ENCODE measurements at places on chromosomes 11 and 22.

DNA sequence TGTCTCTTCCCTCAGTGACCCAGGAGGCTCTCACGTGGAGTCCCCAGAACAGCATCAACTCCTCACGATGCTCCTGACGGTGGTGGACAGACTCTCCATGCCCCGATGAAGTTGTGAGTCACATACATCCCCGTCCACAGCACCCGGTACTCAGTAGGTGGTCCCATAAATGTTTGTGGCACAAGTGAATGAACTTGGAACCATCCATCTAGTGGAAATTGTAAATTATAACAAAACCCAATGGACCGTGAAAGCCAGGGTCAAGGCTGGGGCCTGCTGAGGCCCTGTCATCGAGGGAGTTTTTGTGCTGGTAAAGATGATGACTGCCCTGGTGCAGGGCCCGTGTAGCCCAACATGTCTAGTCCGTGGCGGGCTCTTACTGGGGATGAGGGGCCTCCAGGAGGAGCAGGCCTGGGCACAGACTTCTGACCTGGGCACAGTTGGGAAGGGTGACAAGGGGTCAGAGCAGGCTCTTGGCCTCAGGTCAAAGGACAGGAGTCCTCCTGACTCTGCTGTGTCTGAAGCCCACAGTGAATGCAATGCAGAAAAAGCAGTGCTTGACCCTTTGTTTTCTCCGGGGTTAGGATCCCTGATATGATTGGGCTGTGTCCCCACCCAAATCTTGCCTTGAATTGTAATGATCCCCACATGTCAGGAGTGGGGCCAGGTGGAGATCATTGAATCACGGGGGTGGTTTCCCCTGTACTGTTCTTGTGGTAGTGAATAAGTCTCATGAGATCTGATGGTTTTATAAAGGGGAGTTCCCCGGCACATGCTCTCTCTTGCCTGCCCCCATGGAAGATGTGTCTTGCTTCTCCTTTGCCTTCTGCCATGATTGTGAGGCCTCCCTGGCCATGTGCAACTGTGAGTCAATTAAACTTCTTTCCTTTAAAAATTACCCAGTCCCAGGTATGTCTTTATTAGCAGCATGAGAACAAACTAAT, 20.0 kb upstream of the SMIM38 start:
- DNase-seq = no peak

GRCh38 chr11:68038226-68038717, 553 bp upstream of the TCIRG1 start:
- DNase-seq = no peak

- no peak for DNase-seq
Observed at GRCh38 chr11:115330684-115331482, 173.3 kb downstream of the CADM1 start.

- DNase-seq = no peak
Observed at GRCh38 chr11:133656082-133656635, 123.9 kb upstream of the OPCML start.

DNA sequence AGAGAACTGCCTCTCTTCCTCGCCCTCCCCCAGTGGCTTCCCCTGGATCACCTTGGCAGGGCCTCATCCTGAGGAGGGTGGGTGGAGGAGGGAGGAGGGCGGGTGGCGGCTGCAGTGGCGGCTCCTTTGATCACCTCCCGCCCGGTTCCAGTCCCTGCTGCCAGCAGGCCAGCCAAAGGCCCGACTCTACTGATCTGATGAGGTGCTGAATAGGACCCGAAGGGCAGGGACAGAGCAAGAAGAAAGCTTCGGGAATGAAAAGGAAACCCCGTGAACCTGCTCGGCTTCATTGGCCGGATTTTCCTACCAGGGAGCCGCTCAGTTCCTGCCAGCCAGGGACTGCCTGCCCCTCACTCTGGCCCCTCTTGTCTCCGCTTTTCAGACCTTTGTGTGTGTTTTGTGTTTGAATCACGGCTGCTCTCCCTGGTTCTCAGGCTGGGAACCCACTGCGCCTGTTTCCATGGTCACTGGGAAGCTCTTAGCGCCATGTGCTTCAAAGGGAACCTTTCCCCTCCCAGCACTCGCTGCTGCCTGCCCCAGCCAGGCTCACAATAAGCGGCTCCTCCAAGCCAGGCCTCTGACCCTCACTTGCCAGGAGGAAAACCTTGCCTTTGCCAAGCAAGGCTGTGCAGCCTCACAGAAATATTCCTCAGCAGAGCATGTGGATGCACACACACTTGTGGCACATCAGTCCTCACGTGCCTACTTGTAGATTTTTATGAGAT, 56.8 kb downstream of the C22orf31 start:
- DNase-seq = no peak

GRCh38 chr11:112555491-112556364, 295.1 kb upstream of the PLET1 start:
- peak; percentile 51 for DNase-seq

DNA sequence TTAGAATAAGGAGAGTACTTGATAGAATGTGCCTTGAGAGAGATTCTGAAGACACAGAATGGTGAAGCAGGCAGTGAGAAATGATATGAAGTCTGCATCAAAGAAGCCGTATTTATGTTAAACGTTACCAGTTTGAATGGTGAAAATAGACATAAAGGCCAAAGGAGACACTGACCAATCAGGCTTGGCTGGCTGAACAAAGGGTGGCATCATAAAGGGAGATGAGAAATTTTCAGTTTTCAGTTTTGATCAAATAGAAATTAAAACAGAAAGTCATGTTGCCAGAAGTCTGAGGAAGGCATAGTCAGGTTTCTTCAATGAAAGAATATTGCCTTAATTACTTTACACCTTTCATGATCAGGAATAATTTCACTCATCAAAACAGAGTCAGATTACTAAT, 6.6 kb downstream of the OR51F1 start:
- DNase-seq = no peak

GRCh38 chr22:27372969-27373670, 428.4 kb downstream of the MN1 start:
- DNase-seq = no peak

GRCh38 chr11:11985016-11985715, 23.3 kb downstream of the DKK3 start:
- DNase-seq = no peak

DNA sequence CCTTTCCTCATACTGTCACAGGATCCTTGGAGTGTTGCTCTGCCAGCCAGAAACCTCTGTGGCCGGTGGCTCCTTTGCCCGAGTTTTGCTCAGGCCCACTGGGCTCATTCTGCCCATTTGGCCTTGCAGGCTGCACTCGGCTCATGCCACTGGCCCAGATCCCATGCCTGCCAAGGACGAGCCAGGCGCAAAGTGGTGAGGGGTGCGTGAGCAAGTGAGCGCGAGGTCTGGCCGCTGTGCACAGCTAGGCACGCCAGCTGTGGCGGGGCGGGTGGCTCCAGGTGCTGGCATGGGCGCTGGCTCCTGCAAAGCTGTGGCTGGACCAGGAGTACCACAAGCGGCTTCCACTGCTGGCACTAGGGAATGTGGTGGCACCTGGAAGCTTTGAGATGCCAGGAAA, 2.8 kb upstream of the RNF141 start:
- no peak for DNase-seq

DNA sequence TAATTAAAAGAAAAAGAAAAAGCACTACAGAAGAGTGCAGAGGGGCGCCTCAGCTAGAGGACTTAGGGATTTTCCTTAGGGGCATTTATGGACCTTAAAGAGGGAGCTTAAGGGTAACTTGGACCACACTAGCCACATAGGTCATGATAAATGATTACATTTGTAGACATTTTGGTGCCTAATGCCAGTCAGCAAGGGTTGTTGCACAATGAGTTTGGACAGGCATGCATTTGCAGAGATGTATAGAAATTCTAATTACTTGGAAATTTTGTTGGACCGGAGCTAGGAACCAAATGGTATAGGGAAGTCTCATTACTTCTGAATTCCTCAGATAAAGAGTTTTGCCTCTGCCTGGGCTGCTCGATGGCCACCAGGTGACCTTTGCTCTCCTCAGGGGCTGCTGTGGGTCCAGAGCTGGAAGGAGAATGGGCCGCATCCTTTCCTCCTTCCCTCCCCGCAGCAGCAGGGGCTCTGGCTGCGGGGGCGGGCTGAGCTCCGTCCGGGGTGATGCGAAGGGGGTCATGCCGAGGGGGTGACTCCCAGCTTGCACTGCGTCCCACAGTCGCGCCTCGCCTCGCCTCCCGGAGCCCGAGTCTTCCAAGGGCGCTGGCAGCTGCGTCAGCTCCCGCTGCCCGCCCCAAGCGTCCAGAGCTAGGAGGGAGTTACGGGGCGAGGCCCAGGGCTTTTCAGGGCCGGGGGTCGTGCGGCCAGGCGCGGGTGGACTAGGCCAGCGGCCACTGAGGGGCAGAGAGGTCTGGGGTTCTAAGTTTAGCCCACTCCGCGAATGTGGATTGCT, 20.3 kb upstream of the MALAT1 start:
- DNase-seq = no peak

- no peak for DNase-seq
Observed at GRCh38 chr22:35952576-35952975, 76.0 kb downstream of the RBFOX2 start.

GRCh38 chr11:46066335-46066734, 54.9 kb downstream of the PHF21A start:
- no peak for DNase-seq

DNA sequence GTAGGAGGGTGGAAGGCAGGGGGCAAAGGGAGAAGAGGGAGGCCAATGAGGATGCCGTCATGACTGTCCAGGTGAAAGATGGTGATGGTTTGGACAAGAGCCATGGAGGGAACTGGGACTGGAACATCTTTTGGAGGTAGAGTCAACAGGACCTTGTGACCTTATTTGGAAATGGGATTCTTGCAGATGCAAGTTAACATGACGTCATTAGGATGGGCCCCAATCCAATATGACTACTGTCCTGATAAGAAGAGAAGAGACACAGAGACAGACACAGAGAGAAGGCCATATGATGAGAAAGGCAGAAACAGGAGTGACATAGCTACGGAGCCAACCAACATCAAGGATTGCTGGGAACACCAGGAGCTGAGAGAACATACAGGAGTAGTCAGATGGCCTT, 31.0 kb upstream of the ISX start:
- DNase-seq = no peak

GRCh38 chr11:2300290-2300935, 1.3 kb downstream of the C11orf21 start:
- DNase-seq = no peak

GRCh38 chr11:36425561-36426081, 84.5 kb downstream of the TRAF6 start:
- DNase-seq = no peak

- no peak for DNase-seq
Observed at GRCh38 chr11:110379261-110379660, 50.5 kb upstream of the FDX1 start.

GRCh38 chr11:118060869-118061268, 16.0 kb upstream of the TMPRSS4 start:
- no peak for DNase-seq

DNA sequence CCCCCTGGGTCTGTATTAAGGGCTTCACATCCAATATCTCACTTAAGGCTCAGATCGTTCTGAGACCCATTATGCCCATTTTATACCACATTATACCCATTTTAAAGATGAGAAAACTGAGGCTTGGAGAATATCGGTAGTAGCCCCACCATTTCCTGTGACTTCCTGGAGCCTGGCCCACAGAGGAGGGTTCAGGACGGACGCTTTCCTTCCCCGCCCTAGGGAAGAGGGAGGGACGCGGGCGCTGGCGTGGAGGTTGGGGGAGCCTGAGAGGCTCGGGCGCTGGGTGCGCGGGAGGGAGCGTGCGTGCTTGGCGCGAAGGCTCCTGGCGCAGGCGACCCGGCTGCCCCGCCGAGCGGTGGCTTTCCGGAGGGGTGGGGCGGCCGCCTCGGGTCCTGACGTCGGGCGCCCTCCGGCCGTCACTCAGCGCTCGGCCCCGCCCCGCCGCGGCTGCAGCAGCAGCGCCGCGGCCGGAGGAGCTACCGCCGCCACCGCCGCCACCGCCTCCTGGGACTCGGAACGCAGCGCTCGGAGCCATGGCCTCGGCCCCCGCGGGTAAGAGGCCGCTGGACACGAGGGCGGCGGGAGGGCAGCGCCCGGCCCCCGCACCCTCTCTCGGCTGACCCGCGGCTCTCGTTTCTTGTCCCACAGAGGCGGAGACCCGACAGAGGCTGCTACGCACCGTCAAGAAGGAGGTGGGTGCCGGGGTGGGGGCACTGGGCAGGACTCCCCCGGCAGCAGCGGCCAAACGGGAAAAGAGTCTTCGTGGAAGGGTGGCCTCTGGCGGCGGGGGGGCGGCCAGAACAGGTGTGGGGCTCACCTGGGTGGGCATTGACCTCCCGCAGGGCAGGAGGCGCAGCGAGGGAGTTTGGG, at the start of gene SGSM1:
Gene SGSM1 (plus strand): TSS at position 422 of the 873 bp plus-strand sequence. CDS start 115 bp downstream, at position 537.
- peak; percentile 50 for DNase-seq

GRCh38 chr11:119320240-119320775, 3.4 kb upstream of the MCAM start:
- DNase-seq = no peak

GRCh38 chr22:23100124-23100801, 29.9 kb downstream of the GNAZ start:
- DNase-seq = no peak

GRCh38 chr11:73814812-73815211, 27.1 kb downstream of the MRPL48 start:
- DNase-seq = no peak

DNA sequence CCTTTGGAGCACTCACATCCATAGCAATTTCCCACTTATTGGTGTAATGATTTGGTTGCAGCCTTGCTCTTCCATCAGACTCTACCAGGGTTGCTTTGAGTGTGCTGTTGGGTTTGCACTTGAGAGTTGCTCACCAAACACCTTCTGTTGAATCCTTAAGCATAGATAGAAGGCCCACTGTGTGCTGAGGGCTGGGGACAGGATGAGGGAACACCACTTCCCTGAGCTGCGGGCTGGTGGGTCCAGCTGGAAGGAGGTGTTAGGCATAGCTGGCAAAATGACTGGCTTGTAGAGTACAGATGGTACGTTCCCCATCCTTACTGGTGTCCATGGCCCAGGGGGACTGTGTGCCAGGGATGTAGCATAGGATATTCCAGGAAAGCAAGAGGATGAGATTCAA, 3.9 kb downstream of the PRDM11 start:
- no peak for DNase-seq

GRCh38 chr22:46219636-46220035, 30.5 kb downstream of the CDPF1 start:
- no peak for DNase-seq

- no peak for DNase-seq
Observed at GRCh38 chr11:116607027-116607426, 165.8 kb downstream of the BUD13 start.

DNA sequence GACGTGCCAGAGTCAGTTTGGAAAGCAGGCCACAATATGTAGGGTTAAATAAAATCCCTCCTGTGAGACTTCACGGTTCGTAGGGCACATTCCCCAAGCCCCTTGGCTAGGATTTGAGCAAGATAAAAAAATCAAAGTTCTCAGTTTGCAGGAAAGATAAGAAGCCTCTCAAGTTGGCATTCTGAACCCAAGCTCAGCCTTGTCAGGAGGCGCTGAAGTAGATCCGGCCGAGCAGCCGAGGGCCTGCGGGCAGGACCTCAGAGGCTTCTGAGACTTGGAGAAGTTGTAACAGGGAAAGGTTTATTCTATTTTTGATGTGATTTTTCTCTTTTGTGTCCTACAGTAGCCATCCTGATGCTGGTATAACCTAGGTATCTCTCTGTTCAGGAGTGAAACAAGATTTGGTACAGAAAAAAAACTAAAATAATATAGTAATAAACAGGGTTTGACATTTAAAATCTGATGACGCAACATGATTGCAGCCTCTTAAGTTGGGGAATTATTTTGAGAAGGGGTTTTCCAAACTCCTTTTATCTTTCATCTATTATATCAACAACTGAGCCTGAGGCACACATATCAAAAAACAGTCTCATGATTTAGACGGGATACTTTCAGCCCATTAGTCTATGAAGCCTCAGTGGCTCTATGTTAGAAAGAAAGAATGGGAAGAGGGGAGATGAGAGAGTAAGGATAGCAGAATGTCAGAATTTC, 10.1 kb downstream of the PATE2 start:
- no peak for DNase-seq
